CD4-positive, alpha-beta T cell treated with Interleukin-17A for 4 hours (primary cell): ENCODE measurements at places on chromosomes 13 and 19.
A peak's percentile ranks its signal among the peaks of the same experiment; 100 is the strongest.

- DNase-seq, result peak; percentile 10
These were observed 5.4 kb downstream of the PNPLA6 start for GRCh38 chr19:7540761-7541474.

DNA sequence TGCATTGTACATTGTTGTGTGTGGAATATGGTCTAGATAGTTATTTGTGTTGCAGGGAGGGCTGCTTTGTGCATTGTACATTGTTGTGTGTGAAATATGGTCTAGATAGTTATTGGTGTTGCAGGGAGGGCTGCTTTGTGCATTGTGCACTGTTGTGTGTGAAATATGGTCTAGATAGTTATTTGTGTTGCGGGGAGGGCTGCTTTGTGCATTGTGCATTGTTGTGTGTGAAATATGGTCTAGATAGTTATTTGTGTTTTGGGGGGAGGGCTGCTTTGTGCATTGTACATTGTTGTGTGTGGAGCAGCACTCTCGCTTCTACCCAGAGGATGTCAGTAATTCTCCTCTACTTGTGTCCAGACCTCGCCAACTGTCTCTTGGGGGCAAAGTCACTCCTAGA lies 36.3 kb upstream of the ZNF835 start:
- DNase-seq, result no peak

DNA sequence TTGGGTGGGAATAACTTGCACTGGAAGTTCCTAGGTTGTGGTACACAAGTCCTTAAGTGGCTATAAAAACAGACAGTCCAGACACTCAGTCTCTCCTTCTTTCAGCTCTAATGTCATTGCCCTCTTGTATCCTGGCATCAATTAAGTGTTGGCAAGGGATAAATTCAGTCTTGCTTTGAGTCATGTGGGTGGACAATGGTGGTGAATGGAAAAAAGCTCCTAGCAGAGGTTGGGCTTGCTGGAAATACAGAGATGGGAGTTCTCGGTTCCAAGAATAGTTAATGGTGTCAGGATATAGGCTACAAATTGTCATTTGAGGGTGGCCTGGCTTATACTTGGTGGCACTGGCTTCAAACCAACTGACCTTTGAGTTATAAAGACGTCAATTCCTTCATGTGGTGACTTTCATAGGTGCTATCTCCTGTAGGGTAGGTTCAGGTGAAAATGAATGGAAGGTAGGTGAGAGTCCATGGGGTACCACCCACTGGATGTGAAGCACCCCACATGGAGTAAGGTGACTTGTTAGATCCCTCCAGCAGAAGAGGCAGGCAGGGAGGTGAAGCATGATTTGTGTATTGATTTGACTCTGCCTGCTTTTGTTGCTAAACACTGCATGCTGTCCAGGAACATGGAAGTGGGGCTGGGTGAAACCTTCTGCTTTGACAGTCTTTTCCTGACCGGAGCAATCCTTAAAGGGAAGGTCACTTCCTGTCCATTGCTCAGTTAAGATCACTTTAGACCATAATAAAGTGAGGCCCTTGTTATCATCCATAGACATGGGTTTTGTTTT lies 102.0 kb downstream of the LACC1 start:
- no peak for DNase-seq

GRCh38 chr13:95226050-95226449 lies 75.2 kb downstream of the ABCC4 start:
- no peak for DNase-seq

DNA sequence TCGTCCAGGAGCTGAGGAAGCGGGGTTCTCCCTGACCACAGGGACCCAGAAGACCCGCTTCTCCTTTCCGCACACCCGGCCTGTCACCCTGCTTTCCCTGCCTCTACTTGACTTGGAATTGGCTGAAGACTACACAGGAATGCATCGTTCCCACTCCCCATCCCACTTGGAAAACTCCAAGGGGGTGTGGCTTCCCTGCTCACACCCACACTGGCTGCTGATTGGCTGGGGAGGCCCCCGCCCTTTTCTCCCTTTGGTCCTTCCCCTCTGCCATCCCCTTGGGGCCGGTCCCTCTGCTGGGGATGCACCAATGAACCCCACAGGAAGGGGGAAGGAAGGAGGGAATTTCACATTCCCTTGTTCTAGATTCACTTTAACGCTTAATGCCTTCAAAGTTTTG lies 18.9 kb downstream of the VASP start:
- DNase-seq, result no peak

DNA sequence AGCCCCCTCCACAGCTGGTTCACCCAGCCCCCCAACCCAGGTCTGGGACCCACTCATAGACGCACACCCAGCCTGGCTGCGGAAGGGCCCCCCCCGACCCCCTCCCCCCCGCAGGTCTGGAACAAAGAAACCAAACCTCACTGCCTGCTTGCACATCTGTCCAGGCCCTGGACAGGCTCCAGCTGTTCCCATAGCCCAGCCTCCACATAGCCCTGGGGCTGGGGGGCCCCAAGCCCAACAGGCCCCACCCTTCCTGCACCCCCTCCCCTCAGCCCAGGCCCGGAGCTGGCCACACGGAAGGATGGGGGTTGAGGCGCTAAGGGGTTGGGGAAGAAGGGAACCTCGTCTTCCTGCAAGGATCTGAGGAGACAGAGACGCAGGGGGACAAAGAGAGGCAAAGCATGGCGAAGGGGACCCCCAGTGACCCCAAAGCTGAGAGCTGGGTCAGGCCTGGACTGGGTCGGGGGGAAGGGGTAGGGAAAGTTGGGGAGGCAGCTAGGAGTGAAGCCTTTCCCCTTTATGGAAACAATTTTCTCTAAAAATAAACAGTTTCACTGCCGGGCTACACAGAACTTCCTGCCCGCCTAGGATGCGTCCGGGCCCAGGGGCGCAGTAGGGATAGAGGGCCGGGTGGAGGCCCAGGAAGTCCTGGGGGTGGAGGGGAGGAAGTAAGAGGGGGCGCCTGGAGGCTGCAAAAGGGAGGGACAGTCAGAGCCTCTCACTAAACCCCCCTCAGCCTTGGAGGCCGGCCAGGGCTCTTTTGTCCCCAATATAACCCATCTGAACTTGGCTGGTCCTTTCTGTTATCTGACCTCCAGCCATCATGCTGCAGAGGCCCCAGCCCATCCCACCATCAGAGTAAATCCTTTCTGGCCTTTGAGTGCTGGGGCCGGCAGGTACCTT lies 2.4 kb downstream of the KANK2 start:
- no peak for DNase-seq

GRCh38 chr13:97255515-97256021 lies 33.4 kb downstream of the MBNL2 start:
- no peak for DNase-seq

DNA sequence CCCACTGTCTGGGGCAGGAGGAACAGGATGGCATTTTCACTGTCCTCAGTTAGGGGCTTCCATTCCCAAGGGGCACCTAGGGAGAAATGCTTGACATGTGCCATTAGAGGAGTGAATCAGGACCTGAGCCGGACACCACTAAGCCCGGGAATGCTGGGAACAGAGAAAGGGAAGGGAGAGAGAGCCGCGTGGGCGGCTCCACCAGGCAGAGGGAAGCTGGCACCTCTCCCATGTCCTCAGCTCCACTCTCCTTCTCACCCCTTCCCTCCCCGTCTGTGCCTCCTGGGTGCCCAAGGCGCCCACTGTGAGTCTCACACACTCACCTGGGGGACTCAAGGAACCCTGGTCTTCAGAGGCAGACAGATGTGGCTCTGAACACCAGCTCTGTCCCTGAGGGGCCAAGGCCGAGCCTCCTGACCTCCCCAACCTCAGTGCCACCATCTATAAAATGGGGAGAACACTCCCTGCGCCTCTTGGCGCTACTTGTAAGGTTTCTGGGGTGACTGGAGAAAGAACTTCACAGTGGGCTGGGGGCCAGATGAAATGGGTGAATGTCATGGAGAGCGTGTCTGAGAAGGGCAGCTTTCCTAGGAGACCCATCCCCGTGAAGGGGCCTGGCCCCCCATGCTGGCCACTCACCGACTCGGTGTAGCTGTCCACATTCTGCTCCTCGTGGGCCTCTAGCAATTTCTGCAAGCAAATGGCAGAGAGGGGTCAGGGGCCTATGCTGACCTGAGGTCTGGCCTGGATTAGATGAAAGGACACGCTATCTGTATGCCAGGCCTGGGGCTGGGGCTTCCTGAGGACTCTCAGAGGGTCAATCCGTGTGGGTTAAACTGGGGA lies 5.3 kb upstream of the KPTN start:
- no peak for DNase-seq

GRCh38 chr19:48321372-48321621 lies 4.1 kb upstream of the EMP3 start:
- DNase-seq, result peak; percentile 100

GRCh38 chr19:27925202-27925601 lies 1287.7 kb downstream of the UQCRFS1 start:
- DNase-seq, result no peak

- peak; percentile 50 for DNase-seq
These were observed 39.5 kb downstream of the DHRS12 start for GRCh38 chr13:51764184-51765141.

GRCh38 chr13:93936901-93937300 lies 542.6 kb downstream of the DCT start:
- DNase-seq, result no peak

GRCh38 chr13:41465898-41466320 lies 8.6 kb downstream of the RGCC start:
- DNase-seq, result peak; percentile 31

DNA sequence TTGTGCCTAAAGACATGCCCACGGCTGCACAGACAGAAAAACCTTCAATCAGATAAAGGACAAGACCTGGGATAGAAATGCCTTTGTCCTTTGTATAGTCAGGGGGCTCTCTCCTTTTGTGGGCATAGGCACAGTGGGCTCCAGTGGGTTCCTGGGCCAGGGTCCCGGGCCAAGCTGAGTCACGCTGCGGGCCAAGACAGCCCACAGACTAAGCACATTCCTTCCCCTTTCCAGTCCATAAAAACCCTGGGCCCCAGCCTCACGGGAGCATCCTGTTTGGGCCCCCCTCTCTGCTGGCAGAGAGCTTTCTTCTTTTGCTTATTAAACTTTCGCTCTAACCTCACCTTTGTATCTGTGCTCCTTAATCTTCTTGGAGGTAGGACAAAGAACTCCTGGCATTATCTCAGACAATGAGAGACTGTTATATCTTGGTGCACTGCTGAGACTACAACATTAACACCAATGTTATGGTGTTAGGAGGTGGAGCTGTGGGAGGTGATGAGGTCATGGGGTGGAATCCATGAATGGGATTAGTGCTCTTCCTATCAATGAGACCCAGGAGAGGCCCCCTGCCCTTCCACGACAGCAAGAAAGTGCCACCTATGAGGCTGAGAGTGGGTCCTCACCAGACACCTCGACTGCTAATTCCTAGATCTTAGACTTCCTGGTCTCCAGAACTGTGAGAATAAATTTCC lies 20.8 kb upstream of the FBXL3 start:
- no peak for DNase-seq

DNA sequence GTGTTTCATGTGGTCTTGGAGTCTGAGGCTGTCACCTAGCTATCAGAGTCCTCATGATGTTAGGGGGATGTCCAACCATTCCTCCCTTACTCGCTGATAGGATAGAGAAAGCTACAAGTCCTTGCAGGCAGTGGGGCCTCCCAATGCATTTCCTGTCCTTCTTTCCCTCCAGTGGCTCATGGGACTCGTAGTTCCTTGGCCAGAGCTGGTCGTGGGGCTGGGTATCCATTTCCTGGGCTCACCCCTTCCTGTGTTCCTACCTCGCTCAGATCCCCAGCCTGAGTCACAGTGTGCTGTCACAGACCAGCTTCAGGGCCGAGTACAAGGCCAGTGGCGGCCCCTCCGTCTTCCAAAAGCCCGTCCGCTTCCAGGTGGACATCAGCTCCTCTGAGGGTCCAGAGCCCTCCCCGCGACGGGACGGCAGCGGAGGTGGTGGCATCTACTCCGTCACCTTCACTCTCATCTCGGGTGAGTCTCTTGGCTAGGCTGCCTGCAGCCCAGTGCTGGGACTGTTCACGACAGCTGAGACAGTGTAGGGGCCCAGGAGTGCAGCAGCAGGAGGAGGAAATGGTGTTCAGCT lies 19.1 kb downstream of the TMEM150B start:
- DNase-seq, result no peak

- DNase-seq, result no peak
These were observed 24.8 kb upstream of the TMEM255B start for GRCh38 chr13:113734099-113734825.

GRCh38 chr19:48271531-48272151 lies 1.8 kb downstream of the ZNF114 start:
- peak; percentile 17 for DNase-seq

DNA sequence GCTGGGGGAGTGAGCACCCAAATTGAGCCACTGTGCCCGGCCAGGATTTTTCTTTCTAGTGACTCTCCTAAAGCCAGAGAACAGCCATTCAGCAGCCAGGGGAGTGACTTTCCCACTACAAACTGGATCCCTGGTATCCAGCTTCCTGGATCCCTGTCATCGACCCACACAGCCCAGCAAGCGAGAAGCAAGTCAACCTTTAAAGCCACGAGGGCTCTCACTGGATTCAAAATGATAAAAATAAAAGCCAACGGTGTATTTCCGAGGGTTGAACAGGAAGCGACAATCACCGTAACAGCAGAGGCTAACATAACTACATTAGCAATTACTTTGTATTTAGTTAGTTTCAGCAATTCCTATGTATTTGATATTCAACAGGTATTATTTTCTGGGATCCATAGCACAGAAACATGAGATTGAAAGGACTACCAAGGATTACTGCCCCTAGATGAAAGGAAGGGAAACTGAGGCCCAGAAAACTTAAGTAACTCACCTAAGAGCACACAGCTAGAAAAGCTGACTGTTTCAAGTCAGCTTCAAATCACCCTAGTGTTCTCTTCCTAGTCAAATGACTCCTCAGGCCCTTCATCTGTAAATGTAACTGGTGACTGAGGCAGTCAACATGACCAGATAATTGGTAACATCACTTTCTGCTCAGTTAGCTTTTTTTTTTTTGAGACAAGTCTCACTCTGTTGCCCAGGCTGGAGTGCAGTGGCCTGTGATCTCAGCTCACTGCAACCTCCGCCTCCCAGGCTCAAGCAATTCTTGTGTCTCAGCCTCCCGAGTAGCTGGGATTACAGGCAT lies 2.7 kb downstream of the RFX1 start:
- peak; percentile 31 for DNase-seq

- no peak for DNase-seq
These were observed 14.6 kb upstream of the FFAR2 start for GRCh38 chr19:35433448-35433847.

- DNase-seq, result peak; percentile 36
These were observed 8.2 kb upstream of the NFIC start for GRCh38 chr19:3357992-3358688.

DNA sequence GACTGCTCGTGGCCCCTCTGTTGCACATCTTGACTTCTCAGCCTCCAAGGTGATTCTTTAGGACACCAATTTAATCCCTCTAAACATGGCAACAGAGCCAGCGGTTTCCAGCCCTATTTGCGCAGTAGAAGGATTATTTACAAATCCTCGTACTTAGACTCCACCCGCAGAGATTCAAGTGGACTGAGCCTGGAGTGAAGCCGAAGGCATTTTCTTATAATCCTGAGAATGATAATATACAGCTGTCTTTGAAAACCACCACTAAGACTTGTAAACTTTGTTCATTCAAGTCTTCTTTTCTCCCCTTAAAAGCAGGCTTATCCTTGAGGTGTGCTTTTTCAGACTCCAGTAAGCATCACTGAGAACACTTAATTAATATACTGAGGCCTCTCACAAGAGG lies 4.8 kb upstream of the DPRX start:
- DNase-seq, result no peak
